ENCODE measurements at places on chromosomes 6 and 20.

DNA sequence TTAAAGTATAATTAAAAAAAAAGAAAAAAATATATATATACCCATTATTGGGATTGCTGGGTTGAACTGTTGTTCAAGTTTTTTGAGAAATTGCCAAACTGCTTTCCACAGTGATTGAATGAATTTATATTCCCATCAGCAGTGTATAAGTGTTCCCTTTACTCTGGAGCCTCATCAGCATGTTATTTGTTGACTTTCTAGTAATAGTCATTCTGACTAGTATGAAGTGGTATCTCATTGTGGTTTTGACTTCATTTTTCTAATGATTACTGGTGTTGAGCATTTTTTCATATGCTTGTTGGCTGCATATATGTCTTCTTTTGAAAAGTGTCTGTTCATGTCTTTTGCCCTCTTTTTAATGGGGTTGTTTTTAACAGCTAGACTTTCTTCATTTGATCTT, 1260.8 kb upstream of the GJE1 start:
- DNase-seq: no peak

GRCh38 chr6:52931351-52931750, 21.9 kb upstream of the GSTA3 start:
- no peak for DNase-seq

GRCh38 chr6:41547799-41548097, 1.6 kb downstream of the FOXP4 start:
- no peak for DNase-seq

DNA sequence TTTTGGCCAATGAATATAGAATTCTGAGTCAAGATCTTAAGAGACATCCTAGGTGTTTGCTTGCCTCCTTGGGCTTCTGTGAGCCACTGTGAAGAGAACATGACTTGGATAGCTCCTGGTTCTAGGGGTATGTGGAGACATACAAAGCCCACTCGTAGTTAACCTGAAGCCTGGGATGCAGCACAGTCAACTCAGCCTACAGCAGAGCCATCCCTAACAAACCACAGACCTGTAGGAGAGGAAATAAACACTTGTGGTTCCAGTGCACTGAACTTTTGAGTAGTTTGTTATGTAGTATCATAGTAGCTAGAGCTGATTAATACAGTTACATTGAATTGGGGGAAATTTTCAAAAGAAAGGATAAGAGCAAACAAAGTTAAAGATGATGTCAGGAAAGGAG, 474.4 kb upstream of the HSF2 start:
- DNase-seq: no peak

DNA sequence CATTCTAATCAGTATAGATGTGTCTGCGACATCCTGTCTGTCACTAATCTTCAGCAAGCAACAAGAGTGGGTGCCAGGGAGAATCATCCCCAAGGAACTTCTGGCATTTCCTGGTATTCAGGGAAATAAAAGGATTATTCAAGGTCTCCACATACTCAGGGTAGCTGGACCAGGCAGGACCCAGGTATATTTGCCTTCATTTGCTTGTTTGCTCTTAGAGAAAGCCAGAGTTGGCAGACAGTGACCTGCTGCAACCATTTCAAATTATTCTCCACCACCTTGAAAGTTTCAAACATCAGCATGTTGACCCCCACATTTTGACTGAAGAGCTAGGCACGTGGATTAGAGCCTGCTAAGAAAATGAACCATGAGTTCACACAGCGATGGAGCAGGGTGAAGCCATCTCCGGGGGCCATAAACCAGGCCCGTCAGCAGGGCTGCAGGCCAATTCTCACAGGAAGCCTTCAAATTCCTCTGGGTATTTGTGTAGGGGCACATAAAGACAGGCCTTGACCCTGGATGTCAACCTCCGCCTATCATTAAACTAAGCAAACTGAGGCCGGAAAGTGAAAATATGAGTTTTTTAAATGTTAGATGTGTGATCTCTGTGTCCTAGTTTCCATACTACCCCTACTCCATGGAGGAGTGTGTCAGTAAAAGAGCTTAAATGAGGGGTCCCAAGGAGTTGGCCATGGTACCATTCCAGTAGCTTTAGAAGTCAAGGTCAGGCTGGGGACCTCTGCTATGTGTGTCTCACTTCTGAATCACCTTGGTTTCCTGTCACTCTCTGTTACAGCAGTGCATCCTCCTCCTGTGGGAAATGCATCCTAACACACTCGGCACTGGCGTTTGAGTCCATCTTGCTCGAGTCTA, 32.9 kb downstream of the TRAM2 start:
- DNase-seq: no peak

GRCh38 chr6:115969207-115969929, 91.3 kb downstream of the FRK start:
- DNase-seq: no peak

GRCh38 chr6:5639193-5639592, 367.5 kb downstream of the NRN1 start:
- no peak for DNase-seq
